ENCODE measurements at places on chromosomes 7 and 10. TPM values are rescaled to one million over a fixed set of nuclear protein-coding genes. Genes with fewer than 3 reads are reported as not detected.

Gene SP4
- total RNA-seq = 74.6 TPM

- no peak for DNase-seq
These were observed 196.9 kb upstream of the CNTNAP2 start for GRCh38 chr7:145919712-145920111.

DNA sequence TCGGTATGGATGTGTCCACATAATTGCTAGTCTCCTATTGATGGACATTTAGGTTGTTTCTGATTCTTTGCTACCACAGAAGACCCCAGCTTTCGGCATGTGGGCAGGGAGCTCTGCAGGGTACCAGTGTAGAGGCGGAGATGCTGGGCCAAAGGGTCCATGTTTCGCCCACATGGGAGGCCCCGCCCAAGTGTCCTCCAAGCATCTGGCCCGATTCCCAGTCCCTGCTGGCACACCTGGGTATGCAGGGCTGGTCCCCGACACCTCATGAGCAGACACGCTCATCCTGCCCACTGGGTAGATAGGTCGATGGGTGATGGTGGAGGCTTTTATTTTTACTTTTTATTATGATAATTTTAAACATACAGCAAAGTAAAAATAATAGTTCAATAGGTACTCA lies 19.4 kb upstream of the TBRG4 start:
- no peak for DNase-seq

DNA sequence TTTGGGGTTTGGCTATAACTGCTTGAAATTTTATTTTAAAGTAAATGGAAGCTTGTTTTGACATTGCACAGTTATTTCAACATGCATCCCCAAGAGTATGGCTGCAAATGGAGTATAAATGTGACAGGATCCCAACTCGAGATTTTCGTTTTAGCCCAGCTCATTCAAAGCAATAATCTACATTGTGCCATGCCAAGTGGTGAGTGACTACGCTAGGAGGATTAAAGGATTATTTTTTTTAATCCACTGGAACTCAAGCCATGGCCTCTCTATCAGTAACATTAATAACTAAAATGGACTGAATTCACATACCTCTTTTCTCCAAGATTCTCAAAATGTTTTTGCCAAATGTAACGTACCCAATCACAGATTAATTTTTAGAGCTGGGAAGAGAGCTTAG lies 60.6 kb upstream of the AUTS2 start:
- no peak for DNase-seq

DNA sequence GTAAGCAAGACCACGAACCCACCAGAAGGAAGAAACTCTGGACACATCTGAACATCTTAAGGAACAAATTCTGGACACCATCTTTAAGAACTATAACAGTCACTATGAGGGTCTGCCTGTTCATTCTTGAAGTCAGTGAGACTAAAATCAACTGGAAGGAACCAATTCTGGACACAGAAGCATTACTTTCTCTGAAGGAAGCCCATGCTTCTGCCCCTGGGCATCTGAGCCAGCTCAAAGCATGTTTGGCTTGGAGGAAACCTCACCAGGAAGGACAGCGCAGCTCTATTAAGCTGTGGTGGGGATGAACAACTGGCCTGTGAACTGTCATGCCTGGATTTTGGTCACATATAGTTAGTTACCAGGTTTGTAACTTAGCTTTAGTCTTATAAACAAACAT lies 132.4 kb upstream of the GDF10 start:
- no peak for DNase-seq

Gene PRSS37
- total RNA-seq = not detected

DNA sequence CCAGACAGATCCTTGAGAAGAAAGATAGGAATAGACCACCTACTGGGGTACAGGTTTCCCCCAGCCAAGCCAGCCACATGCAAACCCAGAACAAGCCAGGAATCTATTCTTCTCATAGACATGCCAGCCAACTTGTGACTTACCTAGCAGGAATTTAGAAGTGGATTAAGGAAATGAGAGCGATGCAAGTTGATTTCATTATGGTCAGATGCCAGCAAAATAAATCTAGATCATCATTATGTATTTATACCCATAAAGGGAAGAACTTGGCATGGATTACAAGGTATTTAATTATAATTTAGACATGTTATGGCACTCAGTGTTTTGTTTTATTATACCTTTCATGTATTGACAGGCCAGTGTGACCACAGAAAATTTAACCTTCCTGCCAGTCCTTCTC lies 32.8 kb downstream of the SLC35G1 start:
- no peak for DNase-seq

DNA sequence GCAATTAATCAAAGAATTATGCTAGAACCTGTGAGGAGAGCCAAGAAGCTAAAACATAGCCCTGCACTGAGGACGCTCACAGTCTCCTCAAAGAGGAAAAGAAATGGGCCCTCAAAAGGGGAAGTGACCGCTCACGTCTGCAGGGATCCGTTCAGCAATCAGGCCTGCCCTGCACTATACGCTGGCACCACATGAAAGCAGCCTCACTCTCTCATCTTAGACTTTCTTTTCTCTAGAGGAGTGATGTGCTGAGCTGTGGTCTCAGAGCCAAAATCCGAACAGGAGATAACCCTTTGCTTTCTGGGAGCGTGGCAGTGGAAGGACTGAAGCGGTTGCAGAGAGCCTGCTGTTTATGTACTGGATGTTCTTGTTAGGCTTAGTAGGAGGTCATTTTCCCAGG lies 6.3 kb upstream of the IL2RA start:
- DNase-seq = no peak

DNA sequence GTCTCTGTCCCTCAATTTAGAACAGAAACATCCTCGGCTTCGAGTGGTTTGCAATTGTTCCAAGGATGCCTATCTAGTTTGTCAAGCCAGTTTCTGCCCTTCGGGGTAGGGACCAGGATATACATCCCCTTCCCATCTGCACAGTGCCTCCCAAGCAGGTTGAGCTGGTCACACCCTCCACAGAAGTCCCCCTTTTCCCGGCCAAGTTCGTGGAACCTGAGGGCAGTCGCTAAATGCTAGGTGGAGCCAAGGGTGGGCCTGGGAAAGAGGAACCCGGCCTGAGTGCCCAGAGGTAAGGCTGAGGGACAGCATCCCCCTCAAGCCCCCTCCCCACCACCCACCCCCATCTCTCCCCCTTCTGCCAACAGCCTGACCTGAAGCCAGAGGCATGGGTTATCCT lies 62.4 kb upstream of the NANOS1 start:
- DNase-seq = no peak

Gene STN1
- total RNA-seq = 6.9 TPM

GRCh38 chr10:21526860-21527597 lies 1.5 kb upstream of the SKIDA1 start:
- peak; percentile 67 for DNase-seq

- DNase-seq = no peak
These were observed 54.6 kb upstream of the NRG3 start for GRCh38 chr10:81820418-81820817.

DNA sequence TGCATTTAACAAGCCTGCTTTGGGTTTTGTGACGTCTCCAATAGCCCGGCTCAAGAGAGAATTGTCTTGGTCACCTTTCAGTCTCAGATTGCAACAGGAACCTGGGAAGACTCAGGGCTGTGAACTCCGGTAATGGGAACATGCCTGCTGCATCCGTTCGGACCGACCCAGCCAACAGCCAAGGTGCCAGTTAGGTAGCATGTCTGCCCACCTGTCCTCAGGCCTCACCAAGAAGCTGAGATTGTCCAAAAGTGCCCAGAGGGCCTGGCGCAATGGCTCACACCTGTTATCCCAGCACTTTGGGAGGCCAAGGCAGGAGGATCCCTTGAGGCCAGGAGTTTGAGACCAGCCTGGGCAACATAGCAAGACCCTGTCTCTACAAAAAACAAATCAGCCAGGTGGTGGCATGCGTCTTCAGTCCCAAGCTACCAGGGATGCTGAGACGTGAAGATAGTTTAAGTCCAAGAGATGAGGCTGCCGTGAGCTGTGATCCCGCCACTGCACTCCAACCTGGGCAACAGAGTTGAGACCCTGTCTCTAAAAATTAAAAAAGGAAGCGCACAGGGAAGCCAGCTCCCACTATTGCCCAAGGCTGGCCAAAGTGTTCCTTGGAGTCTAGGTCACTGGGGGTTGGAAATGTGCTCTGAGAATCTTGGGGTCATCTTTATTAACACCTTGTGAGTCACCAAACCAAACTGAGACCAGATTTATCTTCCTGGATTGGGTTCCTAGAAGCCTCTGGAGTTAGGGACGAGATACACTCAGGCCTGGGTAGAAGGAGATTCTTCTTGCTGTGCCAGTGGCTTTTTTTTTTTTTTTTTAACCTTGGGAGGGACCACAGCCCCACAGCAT lies 26.9 kb downstream of the BAG3 start:
- DNase-seq = no peak

GRCh38 chr7:142535123-142535779 lies 214.0 kb upstream of the PRSS1 start:
- peak; percentile 20 for DNase-seq

GRCh38 chr10:6446711-6447110 lies 133.4 kb downstream of the PRKCQ start:
- DNase-seq = no peak

DNA sequence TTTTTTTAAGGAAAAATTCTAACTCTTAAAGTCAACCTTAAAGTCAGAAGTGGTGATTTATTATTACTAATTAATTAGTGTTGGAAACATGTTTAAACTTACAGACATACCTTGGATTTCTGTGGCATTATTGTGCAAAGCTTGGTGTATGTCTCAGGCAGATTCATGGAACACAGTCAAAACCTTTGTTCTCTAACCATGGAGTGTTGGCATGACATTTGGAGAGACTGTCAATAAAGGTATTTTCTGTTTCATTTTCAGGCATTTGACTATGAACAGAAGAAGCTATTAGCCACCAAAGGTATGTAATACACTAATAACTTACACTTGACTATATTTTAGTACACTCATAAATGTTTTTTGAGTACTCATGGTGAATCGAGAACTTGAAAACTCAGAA lies 293.7 kb downstream of the BICC1 start:
- DNase-seq = no peak

- DNase-seq = peak; percentile 27
These were observed 30.0 kb upstream of the PCGF5 start for GRCh38 chr10:91190388-91190870.

Gene MMD2
- 2.4 TPM for total RNA-seq

DNA sequence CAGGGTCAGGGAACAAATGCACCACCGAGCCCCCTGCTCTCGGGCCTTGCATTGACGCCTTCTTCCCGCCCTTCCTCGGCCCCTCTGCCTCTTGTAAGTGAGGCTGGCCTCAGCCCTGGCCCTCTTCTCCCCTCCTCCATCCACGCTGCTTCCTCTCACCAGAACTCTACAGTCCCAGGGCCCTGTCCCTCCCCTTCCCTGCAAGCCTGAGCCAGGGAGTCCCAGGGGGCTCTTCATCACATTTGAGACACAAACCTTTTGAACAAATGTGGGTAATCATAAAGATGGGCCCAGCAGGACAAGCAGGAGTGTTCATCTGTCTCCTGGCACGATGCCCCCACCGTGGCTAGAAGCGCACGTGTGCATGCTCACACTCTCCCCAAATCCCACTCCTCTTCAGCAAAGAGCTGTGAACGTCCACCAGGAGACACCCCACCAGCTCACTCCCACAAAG lies 57.7 kb downstream of the SLIT1 start:
- no peak for DNase-seq

GRCh38 chr10:80529604-80530003 lies 8.1 kb upstream of the SH2D4B start:
- no peak for DNase-seq

Measured in frontal cortex (tissue), 4 donors.